ENCODE measurements at places on chromosomes 7 and 10.
A peak's percentile ranks its signal among the peaks of the same experiment; 100 is the strongest.

DNA sequence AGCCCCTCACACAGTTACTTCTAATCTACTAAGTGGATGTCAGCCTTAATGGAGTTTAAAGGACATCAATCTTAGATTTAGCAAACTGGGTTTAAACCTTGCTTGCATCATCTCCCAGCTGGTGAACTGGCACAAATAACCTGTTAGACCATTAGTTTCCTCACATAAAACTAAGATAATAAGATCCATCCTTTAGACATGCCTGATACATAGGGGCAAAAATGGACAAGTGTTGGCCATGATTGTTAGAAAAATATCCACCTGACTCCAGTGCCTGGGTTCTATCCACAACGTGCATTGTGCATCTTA, 439.1 kb downstream of the TNS3 start:
- DNase-seq = no peak

DNA sequence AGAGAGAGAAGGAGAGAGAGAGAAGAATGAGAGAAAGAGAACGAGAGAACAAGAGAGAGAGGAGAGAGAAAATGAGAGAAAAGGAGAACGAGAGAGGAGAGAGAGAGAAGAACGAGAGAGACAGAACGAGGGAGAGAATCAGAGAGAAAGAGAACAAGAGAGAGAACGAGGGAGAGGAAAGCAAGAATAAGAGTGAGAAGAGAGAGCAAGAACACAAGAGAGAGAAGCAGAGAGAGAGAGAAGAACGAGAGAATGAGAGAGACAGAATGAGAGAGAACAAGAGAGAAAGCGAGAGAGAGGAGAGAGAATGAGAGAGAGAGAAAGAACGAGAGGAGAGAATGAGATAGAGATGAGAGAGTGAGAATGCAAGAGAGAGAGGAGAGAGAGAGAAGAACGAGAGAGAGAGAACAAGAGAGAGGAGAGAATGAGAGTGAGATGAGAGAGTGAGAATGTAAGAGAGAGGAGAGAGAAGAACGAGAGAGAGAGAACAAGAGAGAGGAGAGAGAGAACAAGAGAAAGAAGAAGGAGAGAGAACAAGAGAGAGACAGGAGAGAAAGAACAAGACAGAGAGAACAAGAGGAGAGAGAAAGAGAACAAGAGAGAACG, 68.2 kb downstream of the ASB13 start:
- no peak for DNase-seq

- DNase-seq = no peak
Observed at GRCh38 chr10:122034149-122034756, 45.3 kb downstream of the TACC2 start.

DNA sequence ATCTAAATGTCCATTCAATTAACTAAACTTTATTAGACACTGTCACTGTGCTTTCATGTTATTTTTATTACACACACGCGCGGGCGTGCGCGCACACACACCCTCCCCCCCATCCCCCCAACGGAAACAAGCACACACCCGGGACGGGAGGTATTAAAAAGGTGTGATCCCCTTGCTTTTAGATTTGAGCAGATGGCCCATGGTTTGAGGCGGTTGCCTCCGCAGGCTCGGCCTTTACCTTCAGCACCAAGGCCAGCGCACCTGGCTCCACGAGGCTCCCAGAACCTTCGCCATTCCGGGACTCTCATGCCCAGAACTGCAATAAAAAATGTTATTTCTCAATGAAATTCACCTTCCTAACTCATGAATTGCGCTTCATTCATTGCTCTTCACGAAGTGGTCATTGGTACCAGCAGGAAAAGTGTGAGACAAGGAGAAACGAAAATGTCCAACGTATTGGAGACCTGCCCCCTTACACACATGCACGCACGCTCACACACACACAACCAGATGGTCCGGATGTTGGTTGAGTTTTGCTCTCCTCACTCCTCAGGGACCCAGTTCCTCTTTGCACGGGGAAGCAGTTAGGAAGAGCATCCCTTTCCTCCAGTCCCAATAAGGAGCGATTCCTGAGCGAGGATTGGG, 20.8 kb upstream of the PTF1A start:
- peak; percentile 70 for DNase-seq

GRCh38 chr7:44673771-44674170, 67.3 kb downstream of the OGDH start:
- no peak for DNase-seq

GRCh38 chr7:9691286-9691685, 1257.9 kb downstream of the NXPH1 start:
- no peak for DNase-seq

DNA sequence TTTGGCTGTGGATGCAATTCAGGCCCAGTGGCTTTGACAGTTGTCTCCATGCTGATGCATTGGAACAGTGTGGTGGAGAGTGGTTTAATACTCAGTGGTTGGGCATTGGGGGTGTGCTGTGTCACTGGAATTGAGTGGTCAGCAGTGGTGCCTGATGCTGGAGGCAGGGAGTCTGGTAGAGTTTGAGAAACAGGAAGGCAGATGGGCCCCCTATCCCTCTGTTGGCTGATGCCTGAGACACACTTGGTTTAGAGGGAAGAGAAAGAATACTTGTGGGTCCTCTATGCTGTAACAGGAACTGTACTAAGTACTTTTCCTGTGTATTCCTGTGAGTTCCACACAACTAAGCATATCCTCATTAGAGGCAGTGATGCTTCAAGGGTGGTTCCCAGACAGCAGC, 55.4 kb downstream of the EEPD1 start:
- no peak for DNase-seq

DNA sequence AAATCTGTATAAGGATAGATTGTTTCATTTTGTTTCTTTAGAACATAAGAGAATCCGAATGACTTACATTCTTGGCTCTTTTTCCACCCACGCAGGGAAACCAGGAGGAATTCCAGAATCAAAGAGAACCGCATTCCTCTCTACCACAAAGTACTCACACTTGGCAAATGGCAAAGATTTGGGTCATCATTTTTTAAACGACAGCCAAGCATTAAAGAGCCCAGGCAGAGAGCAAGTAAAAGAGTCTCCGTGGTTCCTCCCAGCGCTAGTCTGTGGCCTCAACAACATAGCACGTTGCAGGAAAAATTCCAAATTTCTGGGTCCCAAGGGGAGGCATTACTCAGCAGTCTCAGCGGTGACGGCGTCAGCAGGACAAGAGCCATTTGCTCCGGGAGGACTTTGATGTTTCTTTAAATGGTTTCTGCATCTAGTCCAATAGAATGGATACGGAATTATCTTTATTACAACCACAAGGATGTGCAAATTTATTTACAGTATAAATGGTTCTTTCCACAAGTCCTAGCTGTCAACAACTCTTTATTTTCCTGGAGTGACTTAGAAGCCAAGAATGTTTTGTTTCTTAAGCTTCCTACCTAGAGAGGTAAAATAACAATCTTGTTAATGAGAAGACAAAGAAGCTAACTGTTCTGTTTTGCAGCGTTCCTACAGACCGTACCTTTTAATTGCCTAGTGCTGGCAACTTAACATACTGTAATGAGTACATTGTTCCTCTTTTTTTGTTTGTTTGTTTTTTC, 232.5 kb downstream of the SKIDA1 start:
- DNase-seq = peak; percentile 88

- no peak for DNase-seq
Observed at GRCh38 chr10:88538048-88538447, 45.1 kb downstream of the RNLS start.

GRCh38 chr7:113283861-113284260, 165.5 kb upstream of the SMIM30 start:
- no peak for DNase-seq

DNA sequence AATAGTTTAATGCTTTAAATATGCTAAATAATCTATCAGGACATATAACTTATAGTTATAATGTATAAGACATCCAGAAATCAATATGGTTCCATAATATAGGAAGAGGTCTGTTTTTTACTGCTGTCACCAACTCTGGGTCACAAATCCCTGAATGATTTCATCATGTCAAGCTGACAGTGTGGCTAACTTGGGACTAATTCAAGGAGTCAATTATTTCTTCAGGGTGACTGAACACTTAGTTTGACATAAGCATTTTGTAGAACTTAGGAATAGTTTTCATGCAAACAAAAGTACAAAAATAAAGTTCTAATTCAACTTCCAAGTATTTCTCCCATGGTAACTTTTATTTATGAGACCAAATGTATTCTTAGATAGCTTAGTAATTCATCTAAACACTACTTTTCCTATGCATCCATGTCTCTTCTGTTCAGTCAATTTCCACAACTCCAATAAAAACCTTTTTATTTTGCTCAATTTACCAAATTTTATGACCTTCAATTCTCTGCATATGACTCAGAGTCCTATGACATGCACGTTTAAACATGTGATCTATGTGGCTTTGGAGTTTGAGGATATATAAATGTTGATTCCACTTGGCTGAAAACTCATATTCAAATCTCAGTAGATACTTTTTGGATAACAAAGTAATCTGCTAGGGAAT, 40.3 kb upstream of the GNAT3 start:
- no peak for DNase-seq

- no peak for DNase-seq
Observed at GRCh38 chr7:112013274-112013673, 192.9 kb downstream of the DOCK4 start.

DNA sequence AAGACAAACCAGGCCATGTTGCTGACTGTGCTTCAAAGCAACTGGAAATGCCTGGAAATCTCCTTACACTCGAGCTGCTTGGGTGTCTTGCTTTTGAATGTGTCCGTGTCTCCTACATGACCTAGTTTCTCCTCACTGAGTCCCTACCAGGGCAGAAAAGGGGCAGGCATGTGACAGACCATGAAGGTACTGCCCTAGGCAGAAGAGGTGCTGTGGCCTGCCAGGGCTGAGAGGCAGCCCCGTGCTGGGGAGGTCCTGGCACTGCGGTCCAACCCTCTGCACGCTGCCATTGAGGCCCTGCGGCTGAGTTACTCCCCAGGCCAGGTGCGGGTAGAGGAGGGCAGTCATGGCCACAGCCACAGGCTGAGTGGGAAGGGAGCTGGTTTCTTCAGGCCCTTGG, 159.3 kb downstream of the LYZL1 start:
- no peak for DNase-seq

GRCh38 chr7:27714831-27715444, 25.0 kb upstream of the TAX1BP1 start:
- peak; percentile 30 for DNase-seq

GRCh38 chr10:61565819-61566560, 96.7 kb upstream of the CABCOCO1 start:
- no peak for DNase-seq

DNA sequence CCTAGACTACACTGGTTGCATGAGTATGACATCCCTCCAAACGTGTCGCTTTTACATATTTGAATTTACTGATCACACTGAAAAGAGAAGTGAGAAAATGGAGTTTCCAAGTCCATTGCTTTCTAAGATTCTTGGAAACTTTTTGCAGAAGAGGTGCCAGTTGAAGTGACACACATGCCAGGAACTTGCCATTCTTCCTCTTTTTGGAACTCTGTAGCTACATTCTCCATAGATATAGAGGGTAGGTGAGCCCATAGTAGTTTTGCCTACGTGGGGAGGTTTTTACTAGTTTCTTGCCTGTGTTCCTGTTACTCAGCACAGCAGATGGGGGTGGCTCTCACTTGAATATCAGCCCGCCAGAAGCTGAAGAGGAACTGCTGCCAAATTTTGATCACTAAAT, 286.6 kb upstream of the NRP1 start:
- no peak for DNase-seq

DNA sequence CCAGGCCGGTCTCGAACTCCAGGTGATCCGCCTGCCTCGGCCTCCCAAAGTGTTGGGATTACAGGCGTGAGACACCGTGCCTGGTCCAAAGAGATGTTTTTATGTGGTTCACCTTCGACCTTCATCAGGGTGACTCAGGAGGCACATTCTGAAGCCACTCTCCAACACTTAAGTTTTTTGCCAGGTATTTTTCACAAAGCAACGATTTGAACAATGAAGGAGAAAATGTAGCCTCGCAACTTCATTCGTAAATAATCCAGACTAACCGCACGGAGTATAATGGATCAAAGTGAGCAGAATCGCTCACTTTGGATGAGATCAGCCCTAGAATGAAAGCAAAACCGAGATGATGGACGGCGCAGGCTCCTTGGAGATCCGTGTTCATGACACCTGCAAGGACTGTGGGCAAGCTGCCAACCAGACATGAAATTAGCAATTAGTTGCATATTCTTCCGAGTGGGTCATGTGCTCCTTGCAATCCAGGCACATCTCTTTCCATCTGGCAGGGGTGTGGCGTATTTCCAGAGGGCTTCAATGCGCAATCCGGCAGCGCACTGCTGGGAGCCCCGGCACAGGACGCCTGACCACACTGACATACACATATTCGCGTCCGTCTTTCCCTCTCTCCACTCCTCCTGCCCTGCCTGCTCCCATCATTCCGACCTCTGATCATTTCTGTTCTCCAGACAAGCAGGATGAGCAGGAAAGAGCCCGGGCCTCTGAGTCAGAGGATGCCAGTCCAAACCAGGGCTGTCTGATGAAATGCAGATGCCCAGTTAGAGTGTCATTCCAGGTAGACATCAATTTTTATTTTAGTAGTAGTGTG, 148.4 kb downstream of the KLF6 start:
- DNase-seq = peak; percentile 37

DNA sequence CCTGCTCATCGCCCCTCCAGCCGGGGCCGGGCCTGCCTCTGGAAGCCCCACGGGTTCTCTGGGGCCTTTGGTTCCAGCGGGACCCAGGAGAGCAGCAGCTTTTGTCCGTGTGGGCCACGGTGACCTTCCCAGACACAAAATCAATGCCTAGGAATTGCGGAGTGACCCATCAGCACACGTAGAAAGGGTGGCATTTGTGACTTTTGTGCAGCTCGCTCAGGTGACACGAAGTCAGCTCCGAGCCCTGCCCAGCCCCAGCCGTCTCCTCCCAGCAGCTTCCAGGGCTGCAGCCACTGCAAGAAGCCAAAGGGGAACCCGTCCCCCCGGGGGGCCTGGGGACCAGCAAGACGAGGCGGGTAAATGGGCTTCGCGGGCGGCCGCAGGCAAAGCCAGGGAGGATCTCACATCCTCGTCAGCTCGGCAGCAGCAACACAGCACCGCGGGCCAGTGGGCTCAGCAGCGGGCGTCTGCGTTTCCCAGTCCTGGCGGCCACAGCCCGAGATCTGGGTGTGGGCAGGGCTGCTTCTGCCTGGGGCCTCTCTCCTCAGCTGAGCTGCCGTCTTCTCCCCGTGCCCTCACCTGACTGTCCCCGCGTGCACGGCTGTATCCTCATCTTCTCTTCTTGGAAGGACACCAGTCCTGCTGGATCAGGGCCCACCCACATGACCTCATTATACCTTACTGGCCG, 88.5 kb downstream of the PAXIP1 start:
- no peak for DNase-seq

DNA sequence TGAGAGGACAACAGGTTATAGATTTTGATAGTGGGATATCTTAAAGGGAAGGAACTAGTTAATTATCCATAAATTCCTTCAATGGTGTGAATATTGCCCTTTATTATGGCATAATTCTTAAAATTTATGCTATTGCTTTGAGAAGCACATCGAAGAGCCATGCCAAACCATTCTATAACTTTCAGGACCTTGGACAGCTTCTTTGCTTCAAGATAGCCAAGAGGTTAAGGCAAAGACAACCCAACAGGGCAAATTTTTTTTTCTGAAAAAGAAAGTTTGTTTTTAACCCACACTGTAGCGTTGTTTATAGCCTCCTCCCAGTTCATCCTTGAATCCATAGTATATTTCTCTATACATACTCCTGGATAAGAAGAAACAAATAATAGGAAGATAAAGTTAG, 103.2 kb downstream of the NRG3 start:
- peak; percentile 21 for DNase-seq

Measured in urothelium cell line (cell line).